LoVo (cell line): ENCODE measurements at places on chromosomes 3 and 15.

DNA sequence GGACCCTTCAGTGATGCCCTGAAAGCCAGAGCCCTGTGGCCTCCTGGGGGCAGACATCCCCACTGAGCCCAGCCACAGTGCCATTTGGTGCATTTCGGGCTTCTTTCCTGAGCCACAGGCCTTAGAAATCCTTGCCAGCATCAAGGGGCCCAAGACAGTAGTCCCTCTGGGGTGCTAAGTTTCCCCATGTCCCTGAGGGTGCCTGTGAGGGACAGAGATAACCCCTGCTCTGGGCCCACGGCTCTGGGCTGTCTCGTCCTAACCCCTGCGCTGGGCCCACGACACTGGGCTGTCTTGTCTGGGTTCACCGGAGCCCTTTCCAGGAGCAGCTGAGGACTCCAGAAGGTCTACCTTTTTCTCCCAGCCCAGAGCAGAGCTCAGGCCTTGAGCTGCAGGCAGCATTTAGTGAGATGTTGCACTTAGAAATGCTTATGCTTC lies 45.1 kb upstream of the FGD5 start:
- no peak for DNase-seq

DNA sequence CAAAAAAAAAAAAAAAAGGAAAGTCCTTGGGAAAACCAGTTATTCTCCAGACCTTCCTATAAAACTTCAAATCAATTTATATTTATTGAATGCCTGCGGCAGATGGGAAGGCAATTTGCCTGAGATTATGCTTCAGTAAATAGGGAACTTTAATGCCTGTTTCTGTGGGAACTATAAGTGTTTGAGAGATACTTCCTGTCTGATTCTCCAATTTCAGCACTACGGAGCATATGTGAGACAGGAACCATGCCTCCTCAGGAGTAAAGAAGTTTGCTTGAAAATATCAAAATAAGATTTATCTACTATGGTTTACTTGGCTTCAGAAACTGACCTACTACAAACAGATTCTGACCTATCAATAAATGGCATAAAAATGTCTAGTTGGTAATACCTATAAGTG lies 135.5 kb downstream of the CBLB start:
- DNase-seq = no peak

DNA sequence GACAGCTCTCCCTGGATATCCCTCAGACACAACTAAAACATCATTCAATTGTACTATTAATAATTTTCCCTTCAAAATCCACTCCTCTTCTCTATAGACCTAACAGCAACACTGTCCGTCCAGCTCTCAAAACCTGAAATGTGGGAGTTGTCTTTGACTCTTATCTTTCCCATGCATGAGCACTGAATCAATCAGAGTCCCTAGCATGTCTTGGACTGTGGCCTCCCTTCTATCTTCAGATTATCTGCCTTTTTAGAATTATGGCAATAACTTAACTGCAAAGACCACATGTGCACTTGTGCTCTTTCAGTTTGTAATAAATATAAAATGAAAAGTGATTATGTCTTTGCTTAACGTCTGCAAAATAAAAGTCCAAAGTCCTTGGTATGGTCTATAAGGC lies 107.0 kb downstream of the UBE3A start:
- DNase-seq = no peak

DNA sequence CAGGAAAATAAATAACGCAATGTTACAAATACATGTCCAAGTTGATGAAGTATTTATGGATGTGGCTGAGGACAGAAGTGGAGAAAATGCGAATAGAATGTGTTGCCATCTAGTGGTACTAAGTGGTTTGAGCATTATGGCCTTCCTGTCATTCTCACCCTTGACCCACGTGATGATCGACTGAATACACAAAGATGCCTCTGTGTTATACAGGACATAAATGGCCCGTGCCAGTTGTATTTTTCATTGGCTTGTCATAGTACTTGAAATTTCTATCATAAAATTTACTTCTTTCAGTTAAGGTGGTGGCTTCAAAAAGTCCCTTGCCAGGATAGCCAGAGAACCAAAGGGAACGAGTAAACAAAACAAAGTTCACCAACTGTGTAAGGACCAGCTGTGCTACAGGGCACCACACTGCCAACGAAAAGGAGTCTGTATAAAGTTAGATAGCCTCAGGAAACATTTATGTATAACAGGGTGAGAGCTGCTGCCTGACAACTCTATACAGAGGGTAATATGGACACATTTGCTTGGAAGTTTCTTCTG lies 103.7 kb downstream of the MYH15 start:
- peak; percentile 70 for DNase-seq

DNA sequence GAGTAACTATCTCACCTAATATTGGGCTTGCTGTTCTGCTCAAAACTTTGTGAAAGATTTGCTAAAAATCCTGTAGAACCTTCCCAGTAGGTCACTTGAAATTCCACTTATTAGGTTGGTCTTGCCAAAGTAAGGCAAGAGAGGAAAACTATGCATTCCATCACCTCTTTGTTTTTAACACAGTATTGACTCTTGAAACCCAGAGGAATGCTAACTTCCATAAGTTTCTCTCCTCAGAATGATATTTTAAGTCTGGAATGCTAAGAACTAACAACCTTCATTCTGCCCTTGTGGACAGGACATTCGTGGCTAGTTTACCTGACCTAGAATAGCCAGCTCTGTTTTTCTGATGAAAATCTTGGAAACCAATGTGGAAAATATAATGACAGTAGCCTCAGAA lies 154.5 kb downstream of the TMCO5A start:
- DNase-seq = no peak

GRCh38 chr3:51734572-51734907 lies 27.7 kb downstream of the GRM2 start:
- no peak for DNase-seq

DNA sequence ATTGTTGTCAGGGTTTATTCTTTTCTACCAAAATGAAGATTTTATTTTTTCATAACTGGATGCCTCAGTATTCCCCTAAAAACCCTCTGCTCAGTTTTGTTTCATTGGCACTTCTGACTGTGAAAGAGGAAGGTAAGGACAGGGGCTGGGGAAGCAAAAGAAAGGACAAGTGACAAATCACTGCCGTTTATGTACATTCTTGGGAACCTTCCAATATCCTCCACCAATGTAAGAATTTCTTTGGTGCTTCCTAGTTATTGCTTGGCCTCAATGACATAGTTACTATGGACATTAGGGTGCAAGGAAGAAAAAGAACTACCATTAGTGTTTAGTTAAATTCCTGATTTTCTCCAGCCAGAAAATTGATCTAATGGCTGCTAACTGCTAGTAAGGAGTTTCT lies 131.0 kb upstream of the C15orf61 start:
- DNase-seq = no peak

GRCh38 chr3:188076176-188076575 lies 77.8 kb upstream of the LPP start:
- no peak for DNase-seq

GRCh38 chr3:74633021-74633420 lies 18.6 kb upstream of the CNTN3 start:
- no peak for DNase-seq

GRCh38 chr3:62531981-62532380 lies 158.6 kb upstream of the FEZF2 start:
- no peak for DNase-seq

GRCh38 chr15:69161878-69162213 lies 1.4 kb downstream of the GLCE start:
- no peak for DNase-seq

- no peak for DNase-seq
Measured at GRCh38 chr3:140902791-140903190, 38.8 kb upstream of the SLC25A36 start.

GRCh38 chr15:83327041-83327440 lies 42.6 kb upstream of the BNC1 start:
- DNase-seq = no peak

GRCh38 chr15:55290528-55291057 lies 980 bp upstream of the RAB27A start:
- peak; percentile 87 for DNase-seq

GRCh38 chr3:171094411-171094810 lies 67.9 kb upstream of the SLC2A2 start:
- DNase-seq = no peak

DNA sequence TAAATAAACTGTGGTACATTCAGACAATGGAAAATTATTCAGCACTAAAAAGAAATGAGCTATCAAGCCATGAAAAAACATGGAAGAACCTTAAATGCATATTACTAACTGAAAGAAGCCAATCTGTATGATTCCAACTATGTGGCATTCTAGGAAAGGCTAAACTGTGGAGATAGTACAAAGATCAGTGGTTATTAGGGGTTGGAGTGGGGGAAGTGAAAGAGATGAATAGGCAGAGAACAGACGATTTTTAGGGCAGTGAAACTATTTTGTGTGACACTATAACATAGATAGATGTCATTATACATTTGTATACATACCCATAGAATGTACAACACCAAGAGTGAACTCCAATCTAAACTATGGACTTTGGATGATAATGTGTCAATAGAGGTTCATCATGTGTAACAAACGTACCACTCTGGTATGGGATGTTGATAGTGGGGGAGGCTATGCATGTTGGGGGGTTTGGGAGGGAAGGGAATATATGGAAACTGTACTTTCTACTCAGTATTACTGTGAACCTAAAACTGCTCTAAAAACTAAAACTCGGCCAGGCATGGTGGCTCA lies 29.0 kb downstream of the RAB27A start:
- no peak for DNase-seq

DNA sequence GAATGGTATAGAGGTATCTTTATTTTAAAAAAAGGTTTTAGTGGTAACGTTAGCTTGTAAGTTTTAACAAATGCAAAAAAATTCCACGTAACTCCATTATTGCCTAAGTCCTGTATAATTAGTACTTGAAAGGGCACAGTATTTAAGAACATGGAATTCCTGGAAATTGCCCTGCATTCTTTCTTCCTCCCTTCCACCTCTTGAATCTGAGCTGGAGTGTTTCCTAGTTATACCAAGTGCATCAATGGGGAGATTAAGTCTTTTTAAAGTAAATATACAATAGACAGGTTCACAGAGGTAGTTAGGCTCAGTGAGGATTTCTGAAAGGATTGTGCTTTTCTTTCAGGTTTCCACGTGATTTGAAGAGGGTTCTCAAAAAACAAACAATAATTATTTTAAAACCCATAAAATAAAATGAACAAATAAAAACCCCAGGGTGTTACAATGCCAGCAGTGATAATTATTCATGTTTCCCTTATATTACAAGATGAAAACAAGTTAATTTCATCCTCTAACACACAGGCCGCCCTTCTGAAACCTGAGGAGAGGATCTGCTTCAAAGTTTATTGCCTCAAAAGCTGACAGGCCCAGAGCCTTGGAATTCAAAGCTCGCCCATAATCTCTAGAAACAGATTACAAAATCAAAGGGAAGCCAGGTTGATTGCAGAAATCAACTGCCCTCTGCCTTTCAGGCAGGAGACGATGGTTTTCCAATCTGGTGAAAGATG lies 128.8 kb upstream of the LMOD3 start:
- DNase-seq = no peak

- no peak for DNase-seq
Measured at GRCh38 chr3:133851266-133851906, 44.3 kb downstream of the RAB6B start.

- peak; percentile 9 for DNase-seq
Measured at GRCh38 chr3:77191640-77192039, 151.7 kb downstream of the ROBO2 start.

GRCh38 chr3:89506462-89507103 lies 399.2 kb downstream of the EPHA3 start:
- no peak for DNase-seq

DNA sequence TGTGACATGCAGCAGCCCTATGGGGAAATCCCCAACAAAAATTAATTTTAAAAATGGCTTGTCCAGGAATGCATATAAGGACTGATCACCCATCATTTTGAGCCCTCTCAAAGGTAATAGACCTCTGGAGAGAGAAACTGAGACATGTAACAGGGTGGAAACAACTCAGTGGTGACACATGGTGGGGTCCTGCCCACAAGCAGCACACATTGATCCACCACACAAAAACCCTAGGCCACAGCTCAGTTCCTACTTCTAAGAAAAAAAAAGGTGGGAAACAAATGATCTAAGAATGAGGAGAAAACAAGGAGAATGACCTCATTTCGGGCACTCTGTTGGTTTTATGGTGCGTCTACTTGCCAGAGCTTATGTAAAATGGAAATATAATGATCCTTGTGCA lies 1.9 kb upstream of the SLC41A3 start:
- DNase-seq = no peak

DNA sequence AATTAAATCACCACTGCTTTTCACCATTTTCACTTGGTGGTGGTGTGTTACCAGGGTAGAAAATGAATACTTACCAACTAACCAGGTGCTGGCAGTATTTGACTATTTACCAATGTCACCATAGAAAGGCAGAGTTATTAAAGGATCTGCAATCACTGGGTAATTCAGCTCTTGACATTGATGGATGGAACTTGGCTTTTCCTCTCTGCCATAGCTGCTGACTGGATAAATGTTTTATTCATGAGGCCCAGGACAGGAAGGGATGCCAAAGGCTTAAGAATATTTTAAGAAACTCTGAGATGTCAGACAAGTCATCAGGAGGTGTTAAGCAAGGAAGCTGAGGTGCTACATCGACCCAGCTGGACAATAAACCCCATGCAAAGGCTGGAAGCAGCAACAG lies 495.5 kb upstream of the CFAP20DC start:
- no peak for DNase-seq

DNA sequence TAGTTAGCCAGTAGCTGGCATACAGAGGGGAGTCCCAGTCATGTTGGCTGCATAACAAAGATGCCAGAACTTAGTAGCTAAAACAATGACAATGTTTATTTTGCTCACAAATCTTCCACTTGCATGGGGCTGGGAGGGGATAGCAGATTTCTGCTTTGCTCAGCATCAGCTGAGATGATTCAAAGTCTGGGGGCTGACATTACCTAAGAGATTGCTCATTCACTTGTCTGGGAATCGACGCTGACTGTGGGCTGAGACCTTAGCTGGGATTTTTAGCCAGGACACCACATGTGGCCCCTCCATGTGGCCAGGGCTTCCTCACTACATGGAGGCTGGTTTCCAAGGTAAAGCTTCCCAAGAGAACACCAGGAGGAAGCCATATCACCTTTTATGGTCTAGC lies 12.7 kb upstream of the CFAP100 start:
- no peak for DNase-seq

GRCh38 chr3:124584552-124585391 lies 145.5 kb upstream of the UMPS start:
- peak; percentile 84 for DNase-seq

GRCh38 chr3:9778143-9779074 lies 8.7 kb upstream of the CAMK1 start:
- DNase-seq = no peak

DNA sequence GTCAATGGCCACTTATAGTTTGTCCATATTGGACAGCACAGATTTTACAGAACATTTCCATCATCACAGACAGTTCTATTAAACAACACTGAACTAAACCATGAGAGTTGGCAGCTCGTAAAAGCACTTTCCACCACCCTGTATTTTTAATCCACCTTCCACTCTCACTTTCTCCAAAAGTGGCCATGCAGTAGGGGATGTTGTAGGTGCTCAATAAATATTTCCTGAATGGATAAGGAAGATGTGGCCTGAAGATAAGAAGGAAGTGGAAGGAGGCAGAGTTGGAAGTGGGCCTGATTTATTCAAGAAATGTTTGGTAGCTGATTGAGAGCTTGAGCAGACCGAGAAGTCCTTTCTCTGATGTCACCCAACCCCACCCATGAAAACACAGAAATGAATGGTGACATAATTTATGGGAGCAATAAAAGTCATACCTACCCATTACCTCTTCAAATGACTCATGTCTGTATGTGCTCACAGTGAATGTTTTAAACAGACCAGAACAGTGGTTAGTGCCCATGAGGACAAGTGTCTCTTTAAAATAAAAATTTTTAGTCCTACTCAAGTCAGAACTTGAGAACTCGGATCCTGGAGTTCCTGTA lies 39.6 kb upstream of the CTNNB1 start:
- DNase-seq = peak; percentile 81

- DNase-seq = peak; percentile 100
Measured at GRCh38 chr15:70099167-70099966, 1.6 kb upstream of the TLE3 start.
